Fibroblast of skin of left biceps (primary cell): ENCODE measurements at places on chromosomes 6 and 20.

- DNase-seq: no peak
These were observed 62.7 kb downstream of the TSHZ2 start for GRCh38 chr20:53034899-53035298.

- peak; percentile 49 for DNase-seq
These were observed 9.4 kb upstream of the COL9A1 start for GRCh38 chr6:70312165-70312745.

- DNase-seq: peak; percentile 6
These were observed 250.4 kb downstream of the C6orf118 start for GRCh38 chr6:165059032-165059431.

DNA sequence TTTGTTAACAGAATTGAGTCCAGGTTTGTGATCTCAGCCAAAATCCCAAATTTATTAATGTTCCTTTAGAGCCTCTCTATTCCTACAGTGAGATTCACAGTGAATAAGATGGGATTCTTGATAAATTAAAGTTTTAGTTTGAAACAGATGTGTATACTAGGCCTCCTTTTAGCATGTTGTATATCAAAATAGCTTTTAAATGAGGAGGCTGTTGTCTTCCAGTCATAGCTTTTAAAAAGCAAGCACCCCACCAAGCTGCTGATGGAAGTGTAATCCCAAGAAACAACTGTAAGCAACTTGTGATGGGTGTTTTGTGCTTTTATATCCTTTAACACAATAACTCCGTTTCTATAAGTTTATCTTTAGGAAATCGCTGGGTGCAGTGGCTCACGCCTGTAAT is 7.0 kb downstream of the GTF2H5 start:
- DNase-seq: no peak

GRCh38 chr6:40671694-40672050 is 84.5 kb upstream of the LRFN2 start:
- no peak for DNase-seq

DNA sequence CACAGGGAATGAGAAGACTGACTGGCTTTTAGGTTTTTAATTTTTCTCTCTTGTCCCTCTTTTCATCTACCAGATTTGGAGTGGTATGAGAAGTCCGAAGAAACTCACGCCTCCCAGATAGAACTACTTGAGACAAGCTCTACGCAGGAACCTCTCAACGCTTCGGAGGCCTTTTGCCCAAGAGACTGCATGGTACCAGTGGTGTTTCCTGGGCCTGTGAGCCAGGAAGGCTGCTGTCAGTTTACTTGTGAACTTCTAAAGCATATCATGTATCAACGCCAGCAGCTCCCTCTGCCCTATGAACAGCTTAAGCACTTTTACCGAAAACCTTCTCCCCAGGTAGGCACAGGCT is 644 bp downstream of the MAD2L1BP start:
- no peak for DNase-seq

- DNase-seq: no peak
These were observed 63.2 kb downstream of the RAB44 start for GRCh38 chr6:36760685-36761435.

DNA sequence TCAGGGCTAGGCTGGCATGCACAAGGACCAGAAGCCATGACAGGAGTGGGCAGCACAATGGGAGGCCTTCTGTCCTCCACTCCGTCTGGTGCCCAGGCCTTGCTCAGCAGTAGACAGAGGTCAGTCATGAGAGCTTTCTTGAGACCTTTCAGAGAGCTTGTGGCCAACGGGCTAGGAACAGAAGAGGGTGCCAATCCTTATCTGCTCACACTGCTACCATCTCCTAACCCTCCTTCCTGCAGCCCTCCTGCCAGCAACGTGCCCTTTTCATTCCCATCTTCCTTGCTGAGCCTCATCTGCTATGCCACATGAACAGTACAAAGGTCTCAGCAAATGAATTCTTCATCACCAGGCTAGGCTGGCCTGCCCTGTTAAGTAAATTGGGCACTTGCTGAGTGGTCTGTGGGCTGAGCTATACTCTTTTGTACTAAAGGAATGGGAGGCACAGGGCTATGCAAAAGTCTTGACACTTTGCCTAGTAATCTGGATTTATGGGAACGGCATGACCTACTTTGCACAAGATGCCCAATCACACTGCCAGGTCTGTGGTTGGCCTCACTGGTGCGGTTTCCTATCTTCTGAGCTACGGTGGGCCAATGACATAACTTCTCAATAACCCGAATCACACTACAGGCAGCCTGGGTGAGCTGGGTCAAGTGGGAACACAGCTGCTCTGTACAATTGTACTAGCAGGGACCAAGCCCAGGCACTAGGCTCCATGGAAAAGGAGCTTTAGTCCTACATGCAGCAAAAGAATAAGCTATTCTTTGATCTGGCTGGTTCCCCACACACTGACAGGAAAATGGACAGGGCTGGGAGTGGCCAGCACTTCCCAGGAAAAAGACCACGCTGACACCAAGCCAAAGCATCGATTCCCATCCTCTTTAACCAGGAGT is 47.8 kb downstream of the ELOVL5 start:
- DNase-seq: no peak

GRCh38 chr20:9775176-9775575 is 63.7 kb downstream of the PAK5 start:
- DNase-seq: no peak

DNA sequence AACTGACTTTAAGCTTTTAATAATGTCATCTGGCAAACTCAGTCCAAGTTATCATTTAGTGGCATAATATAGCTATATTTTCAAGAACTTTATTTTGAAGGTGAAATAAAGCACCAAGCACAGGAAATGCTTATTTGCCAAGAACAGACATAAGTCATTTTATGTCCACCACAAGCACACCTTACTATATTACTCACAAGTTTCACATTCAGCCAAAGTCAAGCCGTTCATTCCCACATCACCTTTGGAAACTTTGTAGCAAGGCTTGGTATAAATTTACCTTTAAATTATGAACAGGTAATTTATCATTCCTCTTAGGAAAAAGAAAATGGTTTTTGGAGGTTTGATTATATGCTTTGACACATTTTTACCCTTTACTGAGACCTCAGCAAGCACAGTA is 236.8 kb upstream of the FKBP1C start:
- no peak for DNase-seq

- peak; percentile 8 for DNase-seq
These were observed 2.5 kb upstream of the BHLHE23 start for GRCh38 chr20:63009045-63009961.

GRCh38 chr20:51311636-51312479 is 230.7 kb downstream of the NFATC2 start:
- DNase-seq: no peak

DNA sequence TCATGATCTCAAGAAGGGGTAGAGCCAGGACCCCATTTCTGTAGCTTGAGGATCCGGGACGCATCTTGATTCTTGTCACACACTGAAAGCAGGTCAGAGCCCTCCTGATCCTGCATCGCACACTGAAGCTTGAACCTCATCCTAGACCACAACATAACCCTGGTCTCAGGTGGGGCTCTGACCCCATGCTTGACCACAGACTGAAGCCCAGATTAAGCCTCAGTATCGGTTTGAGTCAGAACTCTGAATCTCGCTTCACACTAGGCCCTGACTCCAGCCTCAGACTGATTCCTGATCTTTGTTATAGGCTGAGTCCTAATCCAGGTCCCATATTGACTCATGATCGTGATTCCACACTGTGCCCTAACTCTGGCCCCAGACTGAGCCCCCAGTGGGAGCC is 8.5 kb upstream of the RSPO4 start:
- DNase-seq: no peak

DNA sequence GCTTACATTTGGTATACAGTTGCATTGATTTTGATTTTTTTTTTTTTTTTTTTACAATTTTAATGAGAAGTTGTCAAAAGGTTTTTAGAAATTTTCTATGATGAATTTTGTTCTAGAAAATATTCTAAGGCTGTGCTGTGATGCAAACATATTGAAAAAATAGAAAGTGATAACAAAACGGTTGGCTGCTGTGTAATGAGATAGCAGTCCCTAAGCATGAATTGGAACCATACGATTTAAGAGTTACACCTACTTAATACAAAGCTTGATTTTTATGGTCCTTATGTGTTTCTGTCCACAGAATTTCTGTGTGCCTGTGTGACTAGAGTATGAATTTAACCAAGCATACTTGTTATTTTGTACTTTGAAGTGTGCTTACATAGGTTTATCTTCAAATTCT is 12.1 kb downstream of the HIVEP1 start:
- DNase-seq: no peak

DNA sequence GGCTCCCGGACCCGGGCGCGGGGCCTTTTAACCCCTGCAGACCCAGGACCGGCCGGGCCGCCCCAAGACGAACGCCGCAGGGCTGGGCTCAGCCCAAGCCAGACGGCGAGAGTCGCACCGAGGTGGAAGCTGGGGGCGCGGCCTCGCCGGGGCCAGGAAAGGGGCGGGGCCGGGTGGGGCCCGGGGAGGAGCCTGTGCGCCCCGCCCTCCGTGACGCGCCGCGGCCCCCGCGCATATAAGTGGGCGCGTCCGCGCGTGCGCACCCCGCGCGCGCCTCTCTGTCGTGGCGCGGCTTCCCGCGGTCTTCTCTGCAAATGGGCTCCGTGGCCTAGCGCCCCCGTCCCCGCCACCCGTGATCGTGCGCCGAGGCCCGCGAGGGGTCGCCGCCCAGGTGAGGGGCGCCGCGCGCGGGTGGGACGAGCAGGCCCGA is at the start of gene PPDPF:
TSS of gene PPDPF (plus strand) at position 262 of the 430 bp plus-strand sequence. CDS start 544 bp downstream, outside the sequence.
- peak; percentile 54 for DNase-seq

DNA sequence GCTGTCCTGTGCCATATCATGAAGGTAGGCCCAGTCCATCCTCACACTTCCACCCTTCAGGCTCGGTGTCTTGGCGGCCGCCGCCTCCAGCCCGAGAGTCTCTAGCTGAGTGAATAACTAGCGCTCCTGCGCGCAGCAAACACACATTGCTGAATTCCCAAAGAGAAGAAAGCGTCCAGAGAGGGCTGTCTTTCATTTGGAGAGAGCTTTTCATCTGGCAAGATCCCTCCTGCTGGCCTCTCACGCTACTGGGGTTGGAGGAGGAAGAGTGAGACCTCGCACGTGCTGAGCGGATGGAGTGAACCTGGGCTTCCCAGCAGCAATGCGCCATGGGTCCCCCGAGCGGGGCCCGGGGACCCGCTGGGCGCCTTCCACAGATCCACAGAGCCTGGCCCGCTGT is 73.2 kb downstream of the NCR2 start:
- no peak for DNase-seq

- no peak for DNase-seq
These were observed 184.7 kb downstream of the SAMD5 start for GRCh38 chr6:147693181-147693580.

DNA sequence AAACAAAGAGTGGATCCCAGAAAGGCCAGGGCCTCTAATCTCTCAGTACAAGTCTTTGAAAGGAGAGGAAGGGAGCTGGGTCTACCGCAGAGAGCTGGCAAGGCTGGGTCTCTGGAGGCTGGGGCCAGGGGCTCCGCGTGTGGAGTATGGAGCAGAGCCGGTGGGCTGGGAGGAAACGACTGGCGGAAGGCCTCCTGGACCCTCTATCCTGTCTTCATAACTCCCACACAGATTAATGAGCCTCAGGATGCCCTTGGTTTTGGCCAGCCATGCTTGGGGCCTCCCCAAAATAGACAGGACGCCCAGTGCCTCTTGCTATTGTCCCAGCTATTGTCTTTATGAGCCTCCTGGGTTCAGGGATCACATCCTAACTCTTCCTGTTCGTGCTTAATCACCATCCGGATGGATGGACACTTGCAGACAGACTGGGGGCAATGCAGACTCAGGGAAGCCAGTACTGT is 306.4 kb downstream of the DHX35 start:
- no peak for DNase-seq

DNA sequence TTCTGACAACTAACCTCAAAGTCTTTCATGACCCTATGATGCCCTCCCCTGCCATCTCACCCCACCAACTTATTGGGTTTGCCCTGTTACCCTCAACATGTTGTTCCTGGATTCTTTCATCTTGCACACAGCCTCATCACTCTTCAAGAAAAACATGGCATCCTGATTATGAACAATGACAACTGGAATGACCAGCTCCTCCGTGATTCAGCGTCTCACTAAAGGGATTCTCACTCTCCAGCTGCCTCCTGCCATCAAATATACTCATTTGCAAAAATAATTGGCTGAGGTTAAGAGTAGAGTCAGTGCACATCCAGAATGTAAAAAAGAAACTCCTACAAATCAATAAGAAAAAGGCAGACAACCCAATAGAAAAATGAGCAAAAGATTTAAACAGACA is 59.7 kb upstream of the MDGA1 start:
- DNase-seq: no peak

- no peak for DNase-seq
These were observed 92.5 kb upstream of the PDE10A start for GRCh38 chr6:165755583-165755982.

DNA sequence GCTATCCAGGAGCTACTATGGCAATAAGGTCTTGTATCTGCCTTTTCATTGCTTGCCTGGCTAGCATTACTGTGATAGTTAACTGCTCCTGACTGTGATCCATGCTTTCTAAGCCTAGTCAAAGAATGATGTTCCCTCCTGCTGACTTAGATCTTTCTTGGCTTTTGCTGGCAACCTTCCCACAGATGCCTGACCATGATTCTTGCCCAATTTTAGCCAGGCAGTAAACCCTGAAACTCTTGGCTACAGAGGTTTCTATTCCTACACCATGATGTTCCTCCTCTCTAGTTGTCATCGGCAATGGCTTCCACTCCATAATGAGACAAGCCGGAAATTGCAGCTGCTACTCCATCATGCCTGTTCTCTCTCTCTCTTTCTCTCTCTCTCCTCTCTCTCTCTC is 238.1 kb downstream of the HAO1 start:
- DNase-seq: no peak

GRCh38 chr6:17589406-17590096 is 10.6 kb upstream of the FAM8A1 start:
- no peak for DNase-seq

DNA sequence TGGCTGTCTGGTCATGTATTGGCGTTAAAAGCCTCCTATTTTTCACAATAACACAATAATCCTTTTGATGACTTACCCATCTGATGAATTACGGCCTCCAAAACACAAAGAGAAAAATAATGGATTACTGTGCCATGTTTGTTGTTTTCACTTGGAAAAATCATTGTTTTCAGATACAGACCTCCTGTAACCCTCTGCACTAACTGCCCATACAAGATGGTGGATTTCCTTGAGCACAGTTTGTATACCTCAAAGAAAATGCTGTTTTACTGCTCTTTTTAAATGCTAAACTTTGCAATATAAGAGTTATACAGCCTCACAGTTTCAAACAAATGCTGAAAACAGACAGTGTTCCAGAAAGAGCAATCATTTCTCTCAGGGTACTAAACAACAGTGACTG is 61.0 kb downstream of the SMLR1 start:
- DNase-seq: no peak

DNA sequence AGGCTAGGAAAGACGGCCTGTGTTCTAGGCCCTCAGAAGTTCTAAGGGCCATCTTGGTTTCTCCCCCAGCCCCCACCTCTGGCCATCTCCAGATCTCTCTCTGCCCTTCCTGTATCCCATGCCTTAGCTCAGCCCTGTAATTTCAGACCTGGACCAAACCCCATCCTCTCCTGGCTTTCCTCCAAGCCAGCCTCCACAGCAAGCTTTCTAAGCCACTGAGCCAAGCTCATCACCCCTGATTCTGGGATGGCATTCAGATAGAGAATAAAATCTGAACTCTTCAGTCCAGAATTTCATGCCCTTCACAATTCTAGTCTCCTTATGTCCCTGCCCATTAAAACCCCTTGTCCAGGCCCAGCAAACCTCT is 18.9 kb upstream of the CCM2L start:
- DNase-seq: no peak
